CD4-positive, alpha-beta memory T cell (primary cell): ENCODE measurements at places on chromosomes 5 and 9. TPM values are rescaled to one million over a fixed set of nuclear protein-coding genes. Genes with fewer than 3 reads are reported as not detected.

Gene FAM78A
- 93.5 TPM for total RNA-seq

Gene GZMA
- total RNA-seq = 28.2 TPM

Gene AKNA
- total RNA-seq = 375 TPM

Gene IL3
- not detected for total RNA-seq

Gene EIF4EBP3
- total RNA-seq = 15.3 TPM

Gene YIPF5
- total RNA-seq = 50.5 TPM

Gene MYOT
- not detected for total RNA-seq

Gene CTNND2
- total RNA-seq = not detected

DNA sequence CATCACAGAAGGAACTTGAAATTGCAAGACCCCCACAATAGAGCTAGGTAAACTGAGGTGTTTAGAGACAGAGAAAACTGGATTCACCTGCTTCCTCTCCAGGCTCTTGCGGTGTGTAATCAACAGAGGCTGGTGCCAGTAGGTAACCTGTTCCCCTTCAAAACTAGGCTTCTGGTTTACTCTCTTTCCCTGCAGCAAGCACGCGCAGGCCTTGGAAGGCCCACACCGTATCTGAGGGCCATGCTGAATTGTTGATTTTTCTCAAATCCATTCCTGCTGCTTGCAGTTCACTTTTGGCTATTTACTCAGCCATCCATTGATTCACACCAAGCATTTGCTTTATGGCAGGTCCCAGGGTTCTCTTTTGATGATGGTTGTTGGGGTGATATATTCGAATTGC, 667 bp upstream of the FRRS1L start:
- H3K4me1 ChIP-seq = no peaks in the 10 kb centered on the region
- no peak overlapping the region for H3K27ac ChIP-seq
- peaks cover 4% of the 10 kb centered on the region for H3K27me3 ChIP-seq
- no peak for DNase-seq
- no peak overlapping the region for H3K4me3 ChIP-seq

DNA sequence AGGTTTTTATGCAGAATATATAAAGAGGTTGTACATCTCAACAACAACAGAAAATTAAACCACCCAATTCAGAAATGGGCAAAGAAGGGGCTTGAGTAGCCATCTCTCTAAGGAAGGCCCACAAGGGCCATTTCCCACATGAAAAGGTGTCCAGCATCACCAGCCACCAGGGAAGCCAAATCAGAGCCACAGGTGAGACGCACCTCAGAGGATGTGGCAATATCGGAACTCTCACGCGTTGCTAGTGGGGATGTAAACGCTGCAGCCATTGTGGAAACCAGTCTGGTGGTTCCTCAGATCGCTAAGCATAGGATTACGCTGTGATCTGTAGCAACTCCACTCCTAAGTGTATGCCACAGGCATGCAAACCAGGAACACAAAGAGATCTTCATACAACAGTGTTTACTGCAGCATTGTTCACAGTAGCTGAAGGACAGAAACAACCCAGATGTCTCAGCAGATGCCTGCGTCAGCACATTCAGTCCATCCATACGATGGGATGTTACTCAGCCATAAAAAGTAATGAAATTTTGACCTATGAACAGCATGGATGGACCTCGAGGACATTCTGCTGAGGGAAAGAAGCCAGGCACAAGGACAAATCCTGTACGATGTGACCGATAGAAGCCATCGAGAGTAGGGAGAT, 84.3 kb upstream of the CACNA1B start:
- no peak for DNase-seq
- no peaks in the 10 kb centered on the region for H3K27me3 ChIP-seq
- no peak overlapping the region for H3K27ac ChIP-seq
- H3K4me3 ChIP-seq = no peak overlapping the region
- peaks cover 39% of the 10 kb centered on the region for H3K36me3 ChIP-seq
- H3K4me1 ChIP-seq = no peaks in the 10 kb centered on the region

GRCh38 chr5:179375236-179375685, 30.0 kb upstream of the ADAMTS2 start:
- no peaks in the 10 kb centered on the region for H3K36me3 ChIP-seq
- no peaks in the 10 kb centered on the region for H3K27me3 ChIP-seq

GRCh38 chr5:20972419-20972925, 984.5 kb upstream of the CDH18 start:
- H3K4me3 ChIP-seq = no peak overlapping the region
- no peak overlapping the region for H3K27ac ChIP-seq
- H3K4me1 ChIP-seq = no peaks in the 10 kb centered on the region

DNA sequence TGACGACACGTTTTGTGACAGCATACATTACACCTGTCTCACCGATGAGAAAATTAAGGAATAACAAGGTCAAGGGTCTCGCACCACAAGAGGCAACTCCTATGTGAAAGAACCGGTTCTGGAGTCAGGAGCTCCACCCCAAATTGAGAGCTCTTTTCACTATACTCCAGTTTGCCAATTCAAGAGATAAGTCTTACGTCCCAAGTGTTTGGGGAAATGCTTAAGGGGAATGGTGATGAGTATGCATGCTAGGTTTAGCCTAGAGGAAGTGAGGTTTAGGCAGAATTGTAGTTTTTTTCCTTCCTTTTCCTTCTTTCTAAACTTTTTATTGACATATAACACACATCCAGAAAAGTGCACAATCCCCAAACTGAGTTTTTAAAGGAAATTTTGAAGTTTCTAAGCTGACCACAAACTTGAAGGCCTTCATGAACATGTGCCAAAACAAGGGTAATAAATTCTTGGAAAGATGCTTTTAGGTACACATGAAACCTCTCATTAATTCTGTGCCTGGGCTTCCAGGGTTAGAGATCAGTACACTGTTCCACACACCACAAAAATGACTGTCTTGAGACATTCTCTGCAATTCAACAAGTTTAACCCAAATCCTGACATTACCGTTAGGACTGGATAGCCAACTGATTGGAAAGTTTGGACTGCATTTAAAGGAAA, 127.6 kb upstream of the SLC1A3 start:
- H3K4me3 ChIP-seq = no peak overlapping the region
- H3K27me3 ChIP-seq = no peaks in the 10 kb centered on the region
- H3K27ac ChIP-seq = no peak overlapping the region
- H3K36me3 ChIP-seq = no peaks in the 10 kb centered on the region

GRCh38 chr5:143206196-143207053, 197.1 kb downstream of the NR3C1 start:
- no peaks in the 10 kb centered on the region for H3K27me3 ChIP-seq
- H3K4me1 ChIP-seq = peaks cover 10% of the 10 kb centered on the region
- no peak for DNase-seq
- no peak overlapping the region for H3K27ac ChIP-seq
- H3K36me3 ChIP-seq = no peaks in the 10 kb centered on the region
- no peak overlapping the region for H3K4me3 ChIP-seq

DNA sequence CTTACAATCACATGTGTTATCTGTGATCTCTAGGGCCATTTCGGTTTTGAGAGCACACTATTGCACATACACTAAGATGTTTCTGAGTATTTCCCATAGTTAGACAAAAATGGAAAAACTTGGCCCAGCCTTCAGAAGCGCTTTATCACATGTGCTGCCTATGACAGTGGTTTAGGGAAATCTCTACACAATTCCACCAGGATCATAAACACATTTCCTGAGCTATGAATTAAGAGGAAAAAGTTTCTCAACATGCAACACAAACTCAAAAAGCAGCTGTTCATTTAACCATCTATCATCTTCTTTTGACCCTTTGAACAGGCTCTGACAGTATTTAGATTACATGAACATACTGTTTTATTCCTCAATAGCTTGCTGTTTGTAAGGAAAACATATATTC, 15.1 kb downstream of the FGF1 start:
- no peaks in the 10 kb centered on the region for H3K4me1 ChIP-seq
- no peak overlapping the region for H3K27ac ChIP-seq
- no peaks in the 10 kb centered on the region for H3K36me3 ChIP-seq
- no peak for DNase-seq

DNA sequence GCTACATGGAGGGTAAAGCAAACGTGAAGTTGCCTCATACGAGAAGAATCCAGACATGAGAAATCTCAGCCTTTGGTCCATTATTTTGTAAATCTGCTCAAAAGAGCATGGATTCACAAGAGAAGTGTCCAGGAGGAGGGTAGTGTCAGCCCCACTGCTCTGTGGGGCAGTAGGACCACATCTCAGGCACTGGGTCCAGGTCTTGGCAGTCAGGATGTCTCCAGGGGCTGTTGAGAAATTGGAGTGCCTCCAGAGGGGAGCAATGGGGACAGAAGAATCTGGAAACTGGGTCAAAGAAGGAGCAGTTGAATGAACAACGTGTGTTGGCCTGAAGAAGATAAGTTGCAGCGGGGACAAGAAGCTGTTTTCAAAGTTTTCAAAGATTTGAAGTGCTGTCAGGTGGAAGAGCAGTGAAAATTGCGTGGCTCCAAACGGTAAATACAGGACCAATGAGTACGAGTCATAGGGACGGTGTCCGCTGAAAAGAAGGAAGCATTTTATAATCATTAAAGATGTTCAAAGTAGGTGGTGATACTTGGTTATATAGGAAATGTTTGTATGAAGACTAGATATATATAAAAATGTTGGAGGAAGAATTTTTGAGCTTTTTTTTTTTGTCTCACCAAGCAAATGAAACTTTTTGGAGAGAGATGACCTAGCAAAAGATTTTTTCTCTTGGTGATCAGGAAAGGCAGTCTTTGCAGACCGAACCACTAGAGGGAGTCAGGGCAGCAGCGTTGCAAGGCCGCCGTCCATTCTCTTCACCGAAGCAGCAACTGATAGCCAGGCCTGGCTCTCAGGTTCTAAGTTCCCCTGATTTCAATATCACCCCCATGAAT, 57.1 kb upstream of the ZBED3 start:
- H3K27ac ChIP-seq = no peak overlapping the region
- H3K4me1 ChIP-seq = no peaks in the 10 kb centered on the region
- H3K27me3 ChIP-seq = no peaks in the 10 kb centered on the region

GRCh38 chr9:114205171-114206015, 50.1 kb downstream of the COL27A1 start:
- H3K36me3 ChIP-seq = no peaks in the 10 kb centered on the region
- H3K27ac ChIP-seq = no peak overlapping the region
- no peak overlapping the region for H3K4me3 ChIP-seq
- DNase-seq = no peak
- H3K4me1 ChIP-seq = no peaks in the 10 kb centered on the region

GRCh38 chr9:95874303-95874988, 1.0 kb upstream of the ERCC6L2 start:
- H3K27me3 ChIP-seq = no peaks in the 10 kb centered on the region
- DNase-seq = no peak
- H3K36me3 ChIP-seq = no peaks in the 10 kb centered on the region
- H3K4me1 ChIP-seq = peaks cover 20% of the 10 kb centered on the region
- H3K4me3 ChIP-seq = no peak overlapping the region

GRCh38 chr5:18553269-18553668, 919.0 kb downstream of the TAF11L14 start:
- no peak for DNase-seq
- no peak overlapping the region for H3K27ac ChIP-seq
- H3K36me3 ChIP-seq = no peaks in the 10 kb centered on the region
- no peaks in the 10 kb centered on the region for H3K4me1 ChIP-seq
- H3K27me3 ChIP-seq = no peaks in the 10 kb centered on the region

GRCh38 chr5:62633243-62633642, 54.6 kb downstream of the LRRC70 start:
- H3K4me1 ChIP-seq = no peaks in the 10 kb centered on the region
- H3K27me3 ChIP-seq = no peaks in the 10 kb centered on the region
- no peaks in the 10 kb centered on the region for H3K36me3 ChIP-seq
- H3K27ac ChIP-seq = no peak overlapping the region
- no peak overlapping the region for H3K4me3 ChIP-seq

GRCh38 chr9:35923927-35924763, 14.9 kb downstream of the SPAAR start:
- DNase-seq = no peak
- H3K27ac ChIP-seq = no peak overlapping the region

DNA sequence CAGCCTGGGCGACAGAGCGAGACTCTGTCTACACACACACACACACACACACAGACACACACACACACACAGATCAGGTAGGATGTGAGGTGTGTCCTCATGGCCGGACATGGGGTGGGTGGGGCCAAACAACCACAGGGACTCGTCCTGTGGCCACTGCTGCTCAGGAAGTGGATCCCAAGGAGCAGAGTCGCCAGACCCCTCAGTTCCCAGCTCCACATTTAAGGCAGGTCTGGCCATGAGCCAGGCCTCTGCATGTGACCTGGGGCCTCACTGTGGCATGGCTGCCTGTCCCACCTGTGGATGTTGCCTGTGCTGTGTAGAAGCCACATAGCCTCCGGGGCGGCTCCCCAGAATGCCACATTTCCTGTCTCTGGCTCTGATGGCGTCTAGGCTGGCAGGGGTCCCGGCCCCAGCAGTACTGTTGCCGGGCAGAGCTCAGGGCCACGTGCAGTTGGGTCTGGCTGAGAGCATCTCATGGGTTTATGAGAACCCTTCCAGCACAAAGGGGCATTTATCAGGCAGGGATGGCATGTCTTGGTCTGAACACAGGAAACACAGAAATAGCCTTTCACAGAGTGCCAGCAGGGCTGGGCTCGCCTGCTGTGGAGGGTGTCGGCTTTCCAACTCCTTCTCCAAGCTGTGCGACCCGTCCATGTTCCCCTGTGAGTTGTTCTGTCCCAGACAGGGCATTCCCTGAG, 9.9 kb upstream of the NINJ1 start:
- peaks cover 51% of the 10 kb centered on the region for H3K4me1 ChIP-seq
- peak; percentile 77 for DNase-seq
- no peaks in the 10 kb centered on the region for H3K27me3 ChIP-seq
- no peak overlapping the region for H3K4me3 ChIP-seq
- H3K36me3 ChIP-seq = no peaks in the 10 kb centered on the region

DNA sequence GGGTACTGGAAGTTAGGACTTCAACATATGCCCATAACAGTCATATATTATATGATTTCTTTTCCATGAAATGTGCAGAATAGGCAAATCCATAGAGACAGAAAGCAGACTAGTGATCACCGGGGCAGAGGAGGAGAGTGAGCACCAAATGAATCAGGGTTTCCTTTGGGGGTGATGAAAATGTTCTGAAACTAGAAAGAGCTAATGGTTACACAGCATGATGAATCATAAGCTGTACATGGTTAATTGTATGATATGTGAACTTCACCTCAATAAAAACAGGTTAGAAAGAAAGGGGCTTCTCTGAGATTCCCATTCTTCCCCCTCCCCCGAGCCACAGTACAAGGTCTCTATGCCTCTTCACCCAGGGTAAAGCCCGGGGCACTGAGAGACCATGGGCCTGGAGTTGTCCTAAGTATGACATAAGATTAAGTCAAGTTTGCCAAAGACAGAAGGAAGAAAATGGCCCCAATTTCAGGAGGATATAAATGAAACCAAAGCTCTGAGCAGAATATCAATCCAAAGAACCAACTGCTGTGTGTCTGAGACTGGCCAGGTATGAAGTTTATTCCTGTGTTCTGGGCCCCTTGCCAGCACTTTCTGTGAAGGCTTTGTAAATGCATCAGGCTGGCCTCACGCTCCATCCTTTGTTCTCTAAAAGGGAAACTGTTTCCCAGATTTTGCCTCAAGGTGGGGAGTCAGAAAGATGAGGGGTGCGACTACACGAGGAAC, 243.8 kb downstream of the CDK5RAP2 start:
- DNase-seq = no peak
- H3K27ac ChIP-seq = no peak overlapping the region
- no peak overlapping the region for H3K4me3 ChIP-seq
- no peaks in the 10 kb centered on the region for H3K36me3 ChIP-seq
- no peaks in the 10 kb centered on the region for H3K27me3 ChIP-seq
